ENCODE measurements at places on chromosomes 2 and 18.

- peak; percentile 58 for DNase-seq
Observed at GRCh38 chr18:58314284-58314683, 270.3 kb downstream of the NEDD4L start.

DNA sequence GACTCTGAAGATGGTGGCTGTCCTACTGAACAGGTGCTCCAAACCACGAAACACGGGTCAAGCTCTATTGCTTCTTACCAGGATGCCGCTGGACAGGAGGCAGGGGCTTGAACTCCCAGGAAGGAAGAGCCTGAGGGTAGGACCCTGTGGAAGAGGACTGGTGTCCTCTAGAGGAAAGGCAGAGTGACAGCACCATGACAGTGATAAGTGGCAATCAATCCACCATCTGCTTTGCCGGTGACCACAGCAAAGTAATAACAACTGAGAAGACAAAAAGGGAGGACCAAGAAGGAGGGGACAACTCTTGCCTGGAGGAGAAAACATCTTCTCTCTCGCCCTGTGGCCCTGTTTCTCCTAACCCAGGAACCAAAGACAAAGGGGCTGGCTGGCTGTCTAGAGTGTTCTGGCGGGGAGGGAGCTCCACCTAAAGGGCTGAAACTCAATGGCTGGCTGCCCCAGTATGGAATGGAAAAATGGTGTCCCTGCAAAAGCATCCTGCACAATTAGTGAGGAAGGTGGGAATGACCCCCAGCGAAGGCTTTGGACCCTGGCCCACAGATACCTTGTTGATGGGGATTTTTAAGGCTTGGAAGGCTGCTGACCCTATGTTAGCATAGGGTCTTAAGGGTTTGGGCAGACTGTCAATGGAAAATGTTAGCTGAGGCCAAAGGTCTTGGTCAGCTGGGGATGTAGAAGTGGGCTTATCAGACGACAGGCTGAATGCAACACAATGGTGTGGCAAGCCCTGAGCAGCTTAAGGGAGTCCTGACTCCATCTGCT lies 35.4 kb downstream of the PROC start:
- no peak for DNase-seq

DNA sequence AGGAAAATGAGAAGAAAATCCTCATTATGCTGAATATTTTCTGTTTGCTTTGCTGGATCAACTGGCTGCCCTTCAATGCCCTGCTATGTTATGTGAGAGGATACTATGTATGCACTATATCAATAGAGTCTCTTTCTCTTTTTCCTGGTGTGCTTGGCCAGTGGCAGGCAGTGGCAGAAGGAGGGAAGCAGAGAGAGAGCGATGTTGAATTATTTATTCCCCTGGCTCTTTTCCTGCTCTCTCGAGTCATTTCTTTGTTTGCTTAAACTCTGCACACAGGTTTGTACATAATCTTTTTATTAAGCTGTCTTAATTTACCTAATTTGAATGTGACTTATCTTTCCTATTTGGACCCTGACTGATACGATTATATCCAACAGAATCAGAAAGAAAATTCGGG lies 1727.3 kb downstream of the SUCLG1 start:
- no peak for DNase-seq

GRCh38 chr2:151374436-151374835 lies 17.0 kb downstream of the TNFAIP6 start:
- DNase-seq, result no peak

- peak; percentile 40 for DNase-seq
Observed at GRCh38 chr2:3488855-3489763, 30.2 kb downstream of the ADI1 start.

- peak; percentile 47 for DNase-seq
Observed at GRCh38 chr2:86791573-86791972, 860 bp upstream of the CD8A start.

- DNase-seq, result peak; percentile 22
Observed at GRCh38 chr2:232328516-232329460, 49.8 kb upstream of the ALPP start.

- no peak for DNase-seq
Observed at GRCh38 chr2:225598897-225599296, 199.4 kb downstream of the NYAP2 start.

DNA sequence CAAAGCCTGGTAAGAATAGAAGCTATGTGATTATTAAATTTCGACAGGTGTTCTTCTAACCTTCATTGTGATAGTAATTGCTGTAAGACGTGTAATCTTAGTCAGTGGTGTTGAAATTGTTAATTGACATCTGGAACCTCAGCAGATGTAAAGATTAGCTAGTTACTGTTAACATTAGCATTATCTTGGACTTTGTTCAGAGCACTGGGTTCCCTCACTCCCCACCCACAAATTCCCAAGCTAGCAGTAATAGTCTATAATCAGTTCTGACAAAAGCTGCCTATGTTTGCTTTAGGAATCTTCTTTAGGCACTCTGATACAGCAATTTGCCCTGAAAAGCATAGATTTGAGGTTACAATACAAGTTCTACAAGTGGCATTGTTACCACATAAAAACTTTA lies 233.7 kb downstream of the EN1 start:
- DNase-seq, result no peak

DNA sequence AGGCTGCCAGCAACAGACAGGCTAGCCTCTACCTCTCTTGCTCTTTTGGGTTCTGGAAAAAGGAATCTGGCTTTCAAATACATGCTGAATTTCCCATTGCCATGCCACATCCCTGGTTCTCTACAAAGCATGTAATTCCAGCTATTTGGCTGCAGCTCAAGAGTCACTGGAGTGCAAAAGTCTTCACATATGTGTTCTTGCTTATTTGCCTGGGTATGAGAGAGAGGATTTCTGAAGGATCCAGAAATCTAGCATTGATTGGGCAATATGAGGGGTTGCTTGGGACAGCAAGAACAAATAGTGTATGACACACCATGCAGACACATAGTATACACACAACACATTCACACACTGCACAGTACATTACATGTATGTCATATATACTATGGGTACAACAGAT lies 30.7 kb upstream of the LGALSL start:
- DNase-seq, result no peak

GRCh38 chr18:66316701-66317100 lies 287.2 kb downstream of the CDH19 start:
- no peak for DNase-seq

GRCh38 chr18:73670039-73670438 lies 477.6 kb downstream of the FBXO15 start:
- DNase-seq, result no peak

- no peak for DNase-seq
Observed at GRCh38 chr2:210199854-210200253, 25.4 kb downstream of the ACADL start.

GRCh38 chr2:190443055-190443454 lies 34.9 kb downstream of the MFSD6 start:
- DNase-seq, result no peak

DNA sequence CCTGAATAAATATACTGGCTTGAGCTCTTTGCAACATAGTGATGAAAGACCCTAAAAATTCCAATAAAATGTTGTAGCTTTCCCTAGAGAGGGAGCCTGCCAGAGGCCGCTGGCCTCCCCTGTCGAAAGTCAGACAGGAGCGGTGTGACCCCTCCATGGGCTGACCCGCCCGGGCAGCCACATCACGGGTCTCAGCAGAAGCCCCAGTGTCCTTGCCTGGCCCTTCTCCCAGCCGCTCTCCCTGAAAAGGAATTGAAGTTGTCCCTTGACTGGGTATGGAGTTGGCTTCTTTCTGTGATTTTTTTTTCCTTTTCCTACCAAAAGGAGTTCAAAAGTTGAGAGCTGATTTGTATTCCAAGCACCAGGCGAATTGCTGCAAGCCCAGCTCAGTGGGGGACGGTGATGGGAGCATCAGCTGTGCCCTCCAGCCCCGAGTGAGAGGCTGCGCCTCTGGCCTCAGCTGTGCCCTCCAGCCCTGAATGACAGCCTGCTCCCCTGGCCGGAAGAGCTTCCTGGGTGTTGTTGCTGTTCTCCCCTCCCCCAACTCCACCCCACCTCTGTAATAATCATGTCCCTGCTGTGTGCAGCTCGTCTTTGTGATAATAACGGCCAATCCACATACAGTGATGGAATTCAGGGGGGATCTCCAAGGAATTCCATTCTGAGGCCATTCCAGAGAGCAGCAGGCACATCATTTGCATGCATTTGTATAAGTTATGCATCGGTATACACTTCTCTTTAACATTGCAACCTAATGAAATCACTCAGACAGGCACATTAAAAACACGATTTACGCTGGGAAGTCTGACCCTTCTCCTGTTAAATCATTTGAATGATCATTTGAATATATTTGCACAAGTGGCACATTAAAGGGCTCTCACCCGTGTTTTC lies 501.0 kb downstream of the EIPR1 start:
- no peak for DNase-seq

GRCh38 chr18:50987261-50987660 lies 19.4 kb downstream of the ELAC1 start:
- no peak for DNase-seq

- DNase-seq, result no peak
Observed at GRCh38 chr2:206940546-206940945, 1.2 kb downstream of the CPO start.

DNA sequence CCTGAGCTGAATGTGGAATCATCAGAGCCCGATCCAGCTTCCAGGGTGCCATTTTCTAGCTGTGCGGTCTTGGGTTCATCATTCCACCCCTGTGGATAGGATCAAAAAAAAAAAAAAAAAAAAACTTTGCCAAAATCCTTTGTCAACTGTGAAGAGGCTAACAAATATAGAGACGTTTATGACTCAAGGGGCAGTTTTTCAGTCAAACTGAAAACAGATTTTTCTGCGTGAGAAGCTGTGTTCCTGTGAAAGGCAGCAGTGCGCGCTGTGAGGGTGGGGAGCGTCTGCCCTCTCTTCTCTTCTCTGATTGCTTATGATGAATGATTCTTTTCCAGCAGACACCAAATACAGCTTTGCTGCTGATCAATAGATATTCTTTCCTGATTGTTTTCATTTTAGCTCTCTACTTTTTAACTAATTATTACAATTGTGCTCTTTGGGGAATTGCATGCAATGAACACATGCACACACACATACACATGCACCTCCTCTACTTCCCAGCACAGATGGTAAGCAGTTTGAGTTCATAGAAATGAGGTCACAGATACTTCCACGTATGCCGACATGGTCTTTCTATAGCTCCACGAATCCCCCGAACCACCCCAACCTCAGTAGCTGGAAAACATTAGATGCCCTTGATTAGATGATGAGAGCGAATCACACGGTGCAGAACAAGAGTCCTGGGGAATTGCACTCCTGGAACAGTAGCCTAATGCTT lies 175.4 kb downstream of the NRP2 start:
- DNase-seq, result no peak

DNA sequence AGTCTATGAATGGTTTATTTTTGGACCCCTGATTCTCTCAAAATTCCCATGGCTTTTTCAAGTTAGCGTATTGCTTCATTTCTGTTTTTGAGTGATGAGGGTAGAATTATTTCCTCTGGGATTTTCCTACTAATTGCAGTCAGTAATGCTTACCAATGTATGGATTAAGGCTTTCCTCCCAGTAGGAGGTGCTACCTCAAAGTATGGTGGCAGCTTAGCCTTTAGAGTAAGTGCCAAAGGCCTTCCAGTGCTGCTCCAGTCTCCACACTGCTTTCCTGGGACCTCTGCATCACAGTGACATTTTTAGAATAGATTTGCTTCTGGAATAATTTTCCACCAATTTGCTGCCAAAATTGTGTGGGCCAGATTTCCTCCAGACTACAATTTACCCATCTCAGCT lies 16.2 kb upstream of the SSB start:
- no peak for DNase-seq

GRCh38 chr18:36066686-36067054 lies 689 bp downstream of the RPRD1A start:
- no peak for DNase-seq

GRCh38 chr2:68108120-68108519 lies 45.3 kb upstream of the C1D start:
- no peak for DNase-seq

GRCh38 chr2:136167721-136168475 lies 49.9 kb upstream of the CXCR4 start:
- no peak for DNase-seq

DNA sequence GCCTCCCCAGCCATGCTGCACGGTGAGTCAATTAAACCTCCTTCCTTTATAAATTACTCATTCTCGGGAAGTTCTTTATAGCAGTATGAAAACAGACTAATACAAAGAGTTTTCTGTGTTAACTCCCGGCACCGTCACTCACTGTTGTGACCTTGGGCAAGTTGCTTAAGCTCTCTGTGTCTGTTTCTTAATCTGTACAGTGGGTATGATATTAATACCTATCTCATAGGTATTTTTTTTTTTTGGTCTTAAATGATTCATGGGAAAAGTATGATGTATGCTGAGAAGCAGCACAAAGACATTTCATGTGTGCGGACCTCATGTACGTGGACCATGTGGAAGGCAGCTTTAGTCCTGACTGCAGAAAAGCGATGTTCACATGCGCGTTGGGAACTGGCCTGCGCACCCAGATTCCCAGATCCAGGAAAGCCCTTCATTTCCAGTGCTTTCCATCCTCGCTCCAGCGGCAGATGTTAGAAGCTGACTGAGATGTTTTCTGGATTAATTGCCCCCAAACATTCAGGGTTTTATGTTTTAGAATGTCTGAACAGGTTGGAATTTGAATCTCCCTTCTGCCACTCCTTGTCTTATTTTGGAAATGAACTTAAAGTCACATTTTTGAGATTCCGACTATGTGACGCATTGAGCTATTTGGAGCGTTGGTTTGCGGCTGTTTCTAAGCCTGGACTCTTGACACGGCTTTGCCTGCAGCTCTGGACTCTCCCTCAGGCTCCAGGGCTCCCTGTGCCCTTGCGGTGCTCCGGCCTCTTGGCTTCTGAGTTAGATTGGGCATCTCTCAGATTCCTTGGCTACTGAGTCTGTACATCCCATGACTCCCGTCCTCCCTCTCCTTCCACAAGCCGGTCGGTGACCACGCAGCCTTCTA lies 61.4 kb downstream of the SLC4A3 start:
- no peak for DNase-seq

DNA sequence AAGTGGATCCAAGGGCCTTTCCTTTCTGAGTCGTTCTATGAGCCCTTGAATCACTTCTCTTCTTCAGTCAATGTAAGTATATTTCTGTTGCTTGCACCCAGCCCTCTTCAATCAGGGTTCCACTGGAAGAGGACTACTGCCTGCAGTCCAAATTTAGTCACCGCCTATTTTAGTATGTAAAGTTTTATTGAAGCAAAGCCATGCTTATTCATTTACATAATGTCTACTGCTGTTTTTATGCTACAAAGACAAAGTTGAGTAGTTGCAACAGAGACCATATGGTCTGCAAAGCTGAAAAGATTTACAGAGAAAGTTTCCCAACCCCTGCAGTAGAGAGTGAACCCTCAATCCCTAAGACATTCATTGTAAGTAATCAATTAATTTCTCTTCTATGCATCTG lies 332.5 kb upstream of the TNP1 start:
- DNase-seq, result no peak

DNA sequence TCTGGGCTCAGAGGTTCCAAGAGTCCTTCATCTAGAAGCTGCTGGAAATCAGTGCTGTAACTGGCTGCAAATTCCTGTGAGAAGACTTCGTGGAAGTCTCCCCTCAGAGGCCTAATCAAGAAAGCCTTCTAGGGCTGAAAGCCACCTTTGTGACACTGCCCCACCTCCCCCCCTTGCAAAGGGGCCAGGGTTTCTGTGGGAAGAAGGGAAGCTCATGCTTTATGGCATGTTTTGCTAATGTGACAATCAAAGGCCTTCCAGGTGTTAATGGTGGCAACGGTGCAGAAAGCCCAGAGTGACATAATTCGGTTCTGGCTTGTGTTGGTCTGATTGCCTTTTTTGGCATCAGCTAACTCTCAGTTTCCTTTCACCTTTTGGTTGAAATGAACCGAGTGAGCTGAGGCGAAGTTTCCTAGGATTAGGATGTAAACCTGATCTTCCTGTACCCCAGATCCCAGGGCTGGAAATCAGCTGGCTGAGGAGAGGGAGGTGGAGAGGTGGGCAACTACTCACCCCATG lies 126.9 kb upstream of the TRIB2 start:
- DNase-seq, result no peak

GRCh38 chr18:51211552-51211951 lies 14.1 kb upstream of the MEX3C start:
- DNase-seq, result peak; percentile 71

All from lower lobe of right lung (tissue), 2 donors.